ENCODE measurements at places on chromosomes 5 and 9.

DNA sequence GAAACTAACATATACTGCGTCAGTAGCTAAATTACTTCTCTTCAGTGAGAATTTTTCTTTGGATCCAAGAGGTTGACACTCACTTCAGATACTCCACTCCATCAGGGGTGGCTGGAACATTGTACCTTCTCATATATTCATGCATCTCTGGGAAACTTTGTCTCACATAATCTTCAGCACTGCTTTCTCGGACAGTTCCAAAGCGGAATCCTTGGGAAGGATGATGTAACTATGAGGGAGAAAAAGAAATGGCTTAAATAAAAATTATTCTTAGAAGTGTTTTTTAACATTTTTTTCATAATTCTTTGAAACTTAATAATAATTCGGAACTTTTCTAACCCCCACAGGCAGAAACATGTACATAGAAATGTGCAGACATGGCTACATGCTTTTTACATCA, 33.4 kb upstream of the PPP3R2 start:
- no peak for DNase-seq

DNA sequence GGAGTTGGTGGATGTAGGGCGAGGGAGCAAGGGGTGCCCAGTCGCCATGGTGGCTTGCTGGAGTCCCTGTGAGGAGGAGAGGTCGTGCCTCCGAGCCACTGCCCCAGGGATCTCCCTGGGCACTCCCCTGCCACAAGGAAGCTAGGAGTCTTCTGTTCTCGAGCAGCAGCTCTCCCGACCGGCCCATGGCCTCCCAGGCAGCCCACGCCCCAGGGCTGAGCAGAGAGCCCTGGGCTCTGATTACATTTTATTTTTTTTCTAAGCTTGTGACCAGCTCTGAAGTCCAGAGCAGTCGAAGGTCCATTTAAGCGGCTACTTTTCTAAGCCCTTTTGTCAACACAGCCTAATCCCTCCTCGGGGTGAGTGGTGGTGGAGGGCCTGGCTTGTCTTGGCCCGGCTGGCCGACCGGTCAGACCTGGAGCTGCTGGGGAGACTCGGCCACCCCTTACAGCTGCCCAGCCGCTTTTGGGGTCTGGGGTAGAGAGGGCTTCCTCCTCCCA, 2.1 kb downstream of the RXRA start:
- DNase-seq = no peak

GRCh38 chr5:78639791-78640190, 8.8 kb downstream of the LHFPL2 start:
- DNase-seq = no peak

- DNase-seq = no peak
These were observed 44.0 kb upstream of the LIFR start for GRCh38 chr5:38600329-38601045.

DNA sequence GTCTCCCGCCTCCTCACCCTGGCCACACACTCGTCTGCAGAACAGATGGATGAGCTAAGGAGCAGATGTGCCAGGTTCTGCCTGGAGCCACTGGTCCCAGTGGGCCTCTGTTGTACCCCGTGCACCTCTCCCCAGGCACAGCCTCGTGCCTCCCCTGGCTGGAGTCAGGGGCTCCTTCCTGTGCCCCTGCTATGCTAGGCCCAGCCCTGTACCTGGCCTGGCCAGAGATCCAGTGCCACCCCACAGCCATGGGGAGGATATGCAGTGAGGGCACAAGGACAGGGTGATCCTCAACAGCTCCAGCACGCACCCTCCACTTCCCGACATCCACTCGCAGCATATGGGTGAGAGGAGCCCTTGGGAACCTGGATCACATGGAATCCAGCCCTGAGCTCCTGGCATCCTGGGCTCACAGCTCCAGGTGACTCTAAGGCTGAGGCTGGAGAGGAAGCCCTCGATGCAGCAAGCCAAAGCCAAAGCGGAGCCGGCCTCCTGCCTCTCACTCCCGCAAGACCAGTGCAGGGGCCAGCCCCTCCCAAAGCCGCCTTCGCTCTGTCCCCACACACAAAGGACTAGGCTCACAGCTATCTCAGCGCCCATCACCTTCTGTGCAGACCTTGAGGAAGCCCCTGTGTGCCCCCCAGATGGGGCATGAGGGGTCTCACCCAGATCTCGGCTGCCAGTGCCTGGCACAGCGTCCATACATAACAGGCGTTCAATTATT, 23.7 kb upstream of the ADAMTS2 start:
- no peak for DNase-seq

- DNase-seq = no peak
These were observed 251.7 kb upstream of the WWC1 start for GRCh38 chr5:168039566-168040248.

DNA sequence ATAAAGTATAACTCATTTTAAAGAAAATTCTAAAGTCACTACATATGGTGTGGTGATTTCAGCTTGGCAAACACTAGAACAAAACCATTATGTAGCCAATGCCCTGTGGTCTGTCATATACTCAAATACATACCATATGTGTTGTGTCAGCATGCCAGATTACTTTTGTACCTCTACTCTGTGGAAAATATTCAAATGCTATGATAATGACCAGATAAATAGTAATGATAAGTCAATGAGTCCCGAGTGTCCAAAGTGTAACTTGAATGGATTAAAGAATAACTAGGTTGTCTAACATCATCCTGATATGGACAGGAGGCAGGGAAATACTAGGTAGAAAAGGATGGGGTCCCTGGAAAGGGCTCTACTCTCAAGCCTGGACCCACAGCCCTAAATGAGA, 58.0 kb upstream of the IL6ST start:
- no peak for DNase-seq

- DNase-seq = no peak
These were observed 68.8 kb downstream of the C9orf50 start for GRCh38 chr9:129552064-129552463.

- no peak for DNase-seq
These were observed 3.7 kb downstream of the HABP4 start for GRCh38 chr9:96453625-96454024.

DNA sequence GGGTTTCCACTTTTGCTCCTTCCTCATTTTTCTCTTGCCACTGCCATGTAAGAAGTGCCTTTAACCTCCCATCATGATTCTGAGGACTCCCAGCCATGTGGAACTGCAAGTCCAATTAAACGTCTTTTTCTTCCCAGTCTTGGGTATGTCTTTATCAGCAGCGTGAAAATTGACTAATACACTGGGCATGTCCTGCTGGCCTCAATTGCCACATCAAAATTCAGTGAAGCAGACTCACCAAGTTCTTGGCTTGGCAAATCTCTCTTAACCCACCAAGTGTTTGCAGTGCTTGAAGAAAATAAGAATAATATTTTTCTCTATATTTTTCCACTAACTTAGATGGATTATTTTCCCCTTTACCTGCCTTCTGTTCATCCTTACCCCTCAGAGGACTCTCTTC, 212.0 kb downstream of the BRINP1 start:
- no peak for DNase-seq

Measured in activated CD4-positive, alpha-beta T cell treated with anti-CD3 and anti-CD28 coated beads, Interleukin-2, amount 50 U/mL, for 1 hour (primary cell).